Right kidney (tissue), 9 donors: ENCODE measurements at places on chromosomes 6 and 20.
A peak's percentile ranks its signal among the peaks of the same experiment; 100 is the strongest.

DNA sequence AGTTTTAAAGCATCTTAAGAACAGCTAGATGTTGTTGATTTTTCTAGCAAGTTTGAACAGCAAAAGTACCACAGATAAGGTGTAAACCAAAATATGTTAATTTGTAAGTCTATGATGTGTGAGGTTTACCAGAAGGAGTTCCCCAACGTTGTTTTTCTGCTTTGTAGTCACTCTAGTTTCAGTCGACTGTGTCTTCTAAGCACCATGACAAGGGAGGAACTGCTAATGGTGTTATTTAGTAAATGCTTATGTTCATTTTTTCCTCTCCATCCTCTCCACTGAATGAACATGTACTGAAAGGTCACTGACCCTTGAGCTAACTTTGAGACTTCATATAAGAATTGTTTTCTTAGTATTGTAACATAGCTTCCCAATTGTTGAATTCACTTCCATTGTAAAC is 3.0 kb downstream of the ENPP3 start:
- no peak for DNase-seq

GRCh38 chr6:148293181-148293995 is 49.2 kb upstream of the SASH1 start:
- DNase-seq: no peak

GRCh38 chr20:6038256-6038655 is 15.6 kb downstream of the LRRN4 start:
- no peak for DNase-seq

GRCh38 chr6:24378473-24379097 is 20.7 kb upstream of the DCDC2 start:
- no peak for DNase-seq

DNA sequence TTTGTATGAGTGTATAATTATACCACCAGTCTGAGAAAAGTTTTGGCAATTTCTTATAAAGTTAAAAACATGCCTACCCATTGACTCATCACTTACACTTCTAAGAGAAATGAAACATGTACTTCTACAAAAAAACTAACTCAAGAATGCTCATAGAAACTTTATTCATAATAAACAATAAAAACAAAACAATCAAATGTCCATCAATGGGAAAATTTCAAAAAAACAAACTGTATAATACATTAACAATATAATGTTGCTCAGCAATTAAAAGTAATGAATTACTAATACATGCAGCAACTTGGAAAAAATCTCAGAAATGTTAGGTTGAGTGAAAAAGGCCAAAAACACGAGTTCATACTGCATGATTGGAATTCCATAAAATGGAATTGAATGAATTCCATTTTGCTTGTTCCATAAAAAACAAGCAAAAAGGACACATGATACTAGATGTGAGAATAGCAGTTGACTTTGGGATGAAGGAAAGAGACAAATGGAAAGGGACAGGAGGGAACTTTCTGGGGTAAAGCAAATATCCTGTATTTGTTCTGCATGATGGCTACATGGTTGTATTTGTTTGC is 726.6 kb downstream of the RFPL4B start:
- no peak for DNase-seq

DNA sequence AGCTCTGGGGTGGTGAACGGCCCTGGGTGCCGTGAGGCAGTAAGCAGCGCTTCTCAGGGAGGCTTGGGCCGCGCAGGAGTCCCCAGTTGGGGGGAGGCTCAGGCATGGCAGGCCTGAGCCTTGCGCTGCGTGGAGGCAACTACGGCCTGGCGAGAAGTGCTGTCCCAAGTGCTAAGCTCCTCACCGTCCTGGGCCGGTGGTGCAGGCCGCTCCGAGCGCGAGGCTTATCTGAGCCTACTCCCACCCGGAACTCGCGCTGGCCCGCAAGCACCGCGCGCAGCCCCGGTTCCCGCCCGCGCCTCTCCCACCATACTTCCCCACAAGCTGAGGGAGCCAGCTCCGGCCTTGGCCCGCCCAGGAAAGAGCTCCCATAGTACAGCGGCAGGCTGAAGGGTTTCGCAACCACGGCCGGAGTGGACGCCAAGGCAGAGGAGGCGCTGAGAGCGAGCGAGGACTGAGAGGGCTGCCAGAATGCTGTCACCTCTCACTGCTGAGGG is 1.8 kb upstream of the WRNIP1 start:
- DNase-seq: no peak

- no peak for DNase-seq
These were observed 29.1 kb upstream of the LMBRD1 start for GRCh38 chr6:69825904-69826303.

DNA sequence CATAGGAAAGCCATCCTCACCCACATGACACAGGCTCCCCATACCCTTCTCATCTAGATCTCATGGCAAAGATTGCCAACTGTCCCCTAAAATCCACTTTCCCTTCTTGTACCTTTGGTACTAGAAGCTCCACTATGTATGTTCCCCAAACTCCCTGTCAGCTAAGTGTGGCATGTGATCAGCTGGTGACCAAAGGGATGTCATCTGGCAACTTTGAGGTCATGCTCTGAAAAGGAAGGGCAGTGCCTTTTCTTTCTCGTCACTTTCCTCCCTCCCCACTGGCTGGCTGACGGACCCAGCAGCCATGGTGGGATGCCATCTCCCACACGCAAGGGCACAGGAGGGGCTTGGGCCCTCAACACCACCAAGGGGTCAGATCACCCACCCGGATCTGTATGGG is 23.8 kb upstream of the TAF8 start:
- no peak for DNase-seq

- DNase-seq: no peak
These were observed 4.4 kb downstream of the NCOA5 start for GRCh38 chr20:46085179-46085851.

DNA sequence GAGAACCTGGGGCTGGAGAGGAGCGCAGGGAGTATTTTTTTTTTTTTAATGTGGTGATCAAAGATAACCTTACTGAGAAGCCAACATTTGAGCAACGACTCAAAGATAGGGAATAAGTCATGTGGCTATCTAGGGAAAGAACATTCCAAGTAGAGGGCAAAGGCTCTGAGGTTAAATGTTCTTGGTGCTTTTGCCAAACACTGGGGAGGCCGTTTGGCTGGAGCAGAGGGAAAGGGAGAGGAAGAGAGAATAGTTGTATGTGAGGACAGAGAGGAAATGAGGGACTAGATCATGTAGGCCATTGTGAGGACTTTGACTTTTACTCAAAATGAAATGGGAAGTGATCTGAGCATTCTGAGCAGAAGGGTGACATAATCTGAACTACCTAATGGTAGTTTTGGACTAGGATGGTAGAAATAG is 27.8 kb downstream of the ACSS2 start:
- no peak for DNase-seq

- DNase-seq: peak; percentile 84
These were observed 672 bp downstream of the PREX1 start for GRCh38 chr20:48826883-48827771.

DNA sequence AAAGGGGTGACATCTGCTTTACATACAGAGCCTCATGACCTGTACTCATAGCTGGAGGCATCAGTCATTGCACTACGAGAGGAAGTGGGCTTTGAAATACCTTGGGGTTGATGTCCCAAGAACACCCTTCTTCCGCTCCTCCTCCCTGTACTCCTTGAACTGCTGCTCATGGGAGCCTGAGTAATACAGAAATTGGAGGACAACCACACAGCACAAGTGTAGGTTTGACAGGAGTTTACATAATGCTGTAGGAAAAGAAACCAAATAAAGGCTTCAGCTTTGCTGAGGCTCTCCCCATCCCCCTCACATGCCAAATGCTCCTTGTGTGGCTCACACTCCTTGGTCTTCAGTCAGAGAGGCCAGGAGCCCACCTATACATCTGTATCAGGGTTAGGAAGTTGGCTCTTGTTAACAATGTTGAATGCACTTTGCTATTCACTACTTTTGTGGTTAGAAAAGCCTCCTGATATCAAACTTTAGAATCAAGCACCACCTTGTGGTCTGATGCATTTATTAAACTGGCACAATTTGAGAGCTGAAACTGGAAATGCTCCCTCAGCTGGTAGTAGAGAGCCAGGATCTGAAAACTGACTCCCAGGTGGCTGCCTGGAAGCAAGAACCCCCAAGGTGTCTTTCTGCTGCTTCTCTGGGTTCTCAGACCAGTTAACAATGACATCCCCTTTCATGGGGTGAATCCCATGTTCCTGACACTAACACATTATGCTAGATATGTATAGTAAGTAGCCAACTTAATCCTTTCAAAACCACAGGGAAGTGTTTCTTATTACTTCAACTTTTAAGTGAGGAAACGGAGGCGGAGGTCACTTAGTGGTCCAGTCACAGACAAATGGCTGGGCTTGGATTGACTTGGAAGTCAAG is 56.2 kb upstream of the EDN1 start:
- peak; percentile 37 for DNase-seq

DNA sequence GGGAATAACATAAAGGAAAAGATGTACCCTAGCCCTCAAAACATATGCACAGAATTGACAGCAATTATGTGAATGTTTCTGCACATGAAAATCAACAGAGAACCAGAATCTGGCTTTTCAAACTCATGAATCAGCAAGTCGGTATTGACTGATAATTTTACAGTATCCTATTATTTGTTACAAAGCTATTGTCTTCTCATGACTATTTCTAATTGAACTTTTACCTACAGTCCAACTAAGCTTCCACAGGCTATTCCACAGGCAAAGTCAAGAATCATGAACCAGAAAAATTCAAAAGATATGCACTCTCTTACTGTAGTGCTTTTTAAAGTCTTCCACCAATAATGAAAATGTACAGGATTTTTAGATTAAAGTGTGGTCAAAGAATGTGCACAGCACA is 49.1 kb upstream of the DST start:
- no peak for DNase-seq

DNA sequence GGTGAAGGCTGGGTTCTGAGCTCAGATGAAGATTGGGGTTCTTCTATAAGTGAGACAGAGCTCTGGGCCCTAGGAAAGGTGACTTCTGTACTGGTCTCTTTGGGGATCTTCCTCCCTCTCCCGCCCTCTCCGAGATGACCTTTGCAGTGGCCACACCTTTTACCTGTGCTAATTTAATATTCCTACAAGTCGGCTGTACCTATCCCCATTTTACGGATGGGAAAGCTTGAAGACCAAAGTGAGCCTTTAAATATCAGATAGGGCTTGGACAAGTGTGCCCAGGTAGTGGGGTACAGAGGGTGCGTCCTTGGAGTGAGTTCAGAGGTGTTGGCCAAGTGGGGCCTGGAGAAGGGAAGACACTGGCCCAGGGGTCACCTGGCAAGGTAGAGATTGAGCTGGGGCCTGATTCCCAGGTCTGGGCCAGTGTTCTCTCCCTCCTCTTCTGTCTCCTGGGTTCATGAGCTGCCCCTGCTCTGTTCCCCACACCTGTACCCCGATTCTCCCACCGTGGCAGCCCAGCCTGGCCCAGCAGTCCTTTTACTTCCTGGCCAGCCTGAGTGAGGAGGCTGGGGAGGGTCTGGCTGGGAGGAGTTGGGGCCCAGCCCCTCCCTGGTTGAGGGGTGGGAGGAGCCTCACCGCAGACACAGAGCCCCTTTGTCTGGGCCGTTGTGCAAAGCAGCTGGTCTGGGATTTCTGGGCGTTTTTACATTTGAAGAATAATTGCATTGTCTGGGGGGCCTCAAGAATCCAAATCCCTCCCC is 152.1 kb upstream of the RNF24 start:
- peak; percentile 29 for DNase-seq

DNA sequence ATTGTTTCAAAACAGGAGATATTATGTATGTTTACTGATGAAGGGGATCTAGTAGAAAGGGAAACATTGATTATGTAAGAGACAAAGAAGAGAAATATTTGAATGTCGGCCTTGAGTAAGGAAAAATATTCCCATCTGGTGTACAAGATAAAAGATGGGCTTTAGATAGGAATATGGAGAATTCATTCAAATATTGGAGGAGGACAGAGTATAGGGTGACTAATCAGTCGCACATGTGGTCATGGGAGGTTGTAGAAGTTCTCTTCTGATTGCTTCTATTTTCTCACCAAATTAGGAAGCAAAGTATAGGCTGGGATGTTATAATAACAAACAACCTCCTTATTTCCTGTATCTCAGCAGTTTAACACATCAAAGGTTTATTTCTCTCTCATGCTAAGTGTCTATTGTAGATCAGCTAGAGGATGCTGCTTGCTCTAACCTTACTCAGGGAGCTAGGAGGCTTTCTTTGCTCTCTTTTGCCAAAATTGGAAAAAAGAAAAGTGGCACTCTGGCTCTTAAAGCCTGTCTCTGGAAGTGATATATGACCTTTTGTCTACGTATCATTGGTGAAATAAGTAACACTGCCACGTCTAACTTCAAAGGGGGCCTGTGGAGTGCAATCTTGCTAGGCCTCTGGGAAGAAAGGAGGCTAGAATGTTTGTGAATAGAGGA is 1.2 kb upstream of the HDDC2 start:
- DNase-seq: no peak

DNA sequence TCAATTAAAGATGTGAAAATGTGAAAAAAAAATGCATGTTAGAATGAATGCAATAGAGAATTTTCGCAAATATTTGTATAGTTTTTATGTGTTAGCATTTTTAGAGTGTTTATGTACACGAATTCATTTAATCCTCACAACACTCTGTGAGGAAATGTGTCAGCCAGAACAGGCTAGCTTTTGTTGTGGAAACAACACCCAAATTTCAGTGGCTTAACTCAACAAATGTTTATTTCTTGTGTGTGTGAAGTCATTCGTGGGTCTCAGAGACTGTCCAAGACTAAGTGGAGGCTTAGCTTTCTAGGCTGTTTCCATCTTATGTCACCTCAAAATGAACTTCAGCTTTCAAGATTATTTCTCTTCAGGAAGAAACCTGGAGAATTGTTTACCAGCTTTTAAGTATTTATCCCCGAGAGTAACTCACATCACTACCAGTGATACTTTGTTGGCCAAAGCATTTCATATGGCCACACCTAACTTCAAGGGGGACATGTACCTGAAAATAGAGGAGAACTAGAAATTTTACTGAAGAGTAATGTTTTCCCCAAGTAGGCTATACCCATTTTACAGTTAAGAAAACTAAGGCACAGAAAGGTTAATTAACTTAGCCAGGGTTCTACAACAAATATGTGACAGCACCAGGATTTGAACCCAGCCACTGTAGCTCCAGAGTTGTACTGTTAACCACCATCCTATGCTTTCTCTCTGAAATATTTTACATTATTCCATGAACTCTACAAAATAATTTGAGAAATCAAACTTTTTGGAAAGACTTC is 306.1 kb downstream of the QKI start:
- DNase-seq: no peak

- no peak for DNase-seq
These were observed 42.9 kb downstream of the HUS1B start for GRCh38 chr6:613981-614380.

- no peak for DNase-seq
These were observed 107.6 kb upstream of the MCHR2 start for GRCh38 chr6:100101644-100102043.

DNA sequence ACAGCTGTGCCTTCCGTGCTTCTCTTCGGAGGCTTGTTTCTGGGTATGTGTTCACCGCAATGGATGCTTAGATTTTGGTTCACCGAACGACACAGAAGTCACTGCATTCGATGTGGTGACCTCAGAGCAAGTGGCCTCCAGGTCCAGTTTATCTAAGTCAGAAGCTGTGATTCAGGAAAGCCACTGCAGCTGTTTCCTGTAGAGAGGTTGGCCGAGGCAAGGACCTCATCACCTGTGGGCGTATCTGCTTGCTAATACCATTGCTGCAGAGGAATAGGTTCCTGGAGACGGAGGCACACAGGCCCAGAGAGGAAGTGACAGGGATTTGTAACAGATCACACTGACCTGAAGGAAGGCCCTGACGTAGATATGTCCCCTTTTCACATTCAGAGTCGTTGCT is 82.7 kb downstream of the FARS2 start:
- no peak for DNase-seq
